ENCODE measurements at places on chromosomes 1 and 21.

- no peak for DNase-seq
These were observed 99.2 kb upstream of the CASZ1 start for GRCh38 chr1:10895621-10896020.

DNA sequence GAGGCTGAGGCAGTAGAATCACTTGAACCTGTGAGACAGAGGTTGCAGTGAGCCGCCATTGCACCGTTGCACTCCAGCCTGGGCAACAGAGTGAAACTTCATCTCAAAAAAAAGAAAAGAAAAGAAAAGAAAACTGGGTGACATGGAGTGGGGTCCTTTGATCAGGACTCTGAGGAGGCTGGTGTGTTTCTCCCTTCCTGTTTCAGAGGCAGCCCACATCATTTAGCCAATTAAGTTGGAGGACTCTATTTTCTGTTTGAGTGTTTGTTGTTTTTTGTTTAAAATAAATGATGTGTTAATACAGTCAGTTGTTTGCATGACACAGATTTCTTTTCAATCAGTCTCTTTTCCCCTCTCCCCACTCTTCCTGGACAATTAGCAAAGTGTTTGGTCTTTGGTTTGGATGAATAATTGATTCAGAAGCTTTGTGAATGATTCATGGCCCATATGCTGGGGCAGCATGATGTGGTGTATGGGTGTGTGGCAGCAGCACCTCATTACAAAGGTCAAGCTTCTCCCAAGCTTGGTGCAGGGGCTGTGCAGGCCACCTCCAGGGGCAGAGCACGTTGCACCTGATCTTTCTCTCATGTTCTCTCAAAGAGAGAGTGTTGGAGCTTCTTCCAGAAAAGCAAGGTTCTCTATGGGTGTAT, 48.8 kb downstream of the CACNA1E start:
- DNase-seq = no peak

DNA sequence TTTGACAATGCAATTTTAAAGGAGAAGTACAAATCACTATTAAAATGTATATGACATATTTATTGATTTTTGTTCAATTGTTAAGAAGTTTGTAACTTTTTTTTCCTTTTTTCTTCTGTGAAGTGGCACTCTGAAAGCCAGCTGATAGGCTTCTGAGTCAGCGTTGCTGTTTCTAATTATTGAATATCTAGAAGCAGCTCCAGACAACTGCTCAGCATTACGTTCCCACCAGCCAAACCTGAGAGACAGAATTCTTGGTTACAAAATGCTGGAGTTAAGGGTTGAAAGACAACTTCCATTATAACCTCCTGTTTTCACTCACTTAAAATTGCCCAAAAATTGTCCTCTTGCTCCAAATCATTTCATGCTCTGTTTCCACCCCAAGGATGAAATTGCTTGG, 31.4 kb upstream of the LMX1A start:
- DNase-seq = peak; percentile 62

GRCh38 chr1:112618114-112618720, 724 bp downstream of the ST7L start:
- DNase-seq = peak; percentile 24

DNA sequence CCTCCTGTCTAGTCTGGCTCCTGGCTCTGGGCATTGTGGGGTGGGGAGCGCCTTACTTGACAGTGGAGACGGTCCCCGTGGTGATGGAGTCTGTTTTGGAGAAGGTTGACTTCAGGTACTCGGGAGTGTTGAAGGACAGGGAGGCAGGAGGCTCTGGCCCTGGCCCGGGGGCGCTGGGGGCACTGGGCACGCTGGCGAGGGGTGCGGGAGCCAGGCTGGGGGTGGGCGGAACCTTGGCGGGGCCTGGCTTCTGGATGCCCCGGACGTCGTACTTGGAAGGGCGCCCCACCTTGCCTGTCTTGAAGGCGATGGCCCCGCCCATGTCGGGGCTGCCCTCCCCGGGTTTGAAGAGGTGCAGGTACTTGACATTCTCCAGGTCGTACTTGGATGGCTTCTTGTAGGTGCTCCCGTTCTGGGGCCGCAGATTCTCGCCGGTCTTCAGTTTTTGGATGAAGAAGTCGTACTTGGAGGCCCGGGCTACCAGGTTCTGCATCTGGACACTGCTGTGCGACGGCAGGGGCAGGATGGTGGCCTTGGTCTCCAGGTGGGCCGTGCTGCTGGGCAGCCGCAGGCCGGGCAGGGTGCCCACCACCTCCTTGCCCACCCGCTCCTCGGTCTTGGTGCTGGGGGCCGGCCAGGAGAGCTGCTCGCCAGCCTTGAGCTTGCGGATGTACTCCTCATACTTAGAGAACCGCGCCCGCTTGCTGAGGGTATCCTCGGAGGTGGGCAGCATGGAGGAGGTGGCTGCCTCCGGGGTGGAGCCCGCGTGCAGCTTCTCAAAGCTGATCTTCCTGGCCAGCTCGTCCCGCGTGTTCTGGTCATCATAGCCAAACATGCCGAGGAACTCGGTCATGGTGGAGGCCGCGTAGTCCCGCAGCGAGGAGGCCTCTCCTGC, 136.6 kb downstream of the CASZ1 start:
- no peak for DNase-seq

GRCh38 chr1:228400692-228401454, 5.8 kb downstream of the TRIM11 start:
- no peak for DNase-seq

GRCh38 chr21:46129846-46130651, 25.3 kb downstream of the FTCD start:
- no peak for DNase-seq

GRCh38 chr21:42465008-42465802, 30.8 kb downstream of the RSPH1 start:
- DNase-seq = no peak

GRCh38 chr1:31795096-31795675, 20.6 kb downstream of the SPOCD1 start:
- DNase-seq = no peak

DNA sequence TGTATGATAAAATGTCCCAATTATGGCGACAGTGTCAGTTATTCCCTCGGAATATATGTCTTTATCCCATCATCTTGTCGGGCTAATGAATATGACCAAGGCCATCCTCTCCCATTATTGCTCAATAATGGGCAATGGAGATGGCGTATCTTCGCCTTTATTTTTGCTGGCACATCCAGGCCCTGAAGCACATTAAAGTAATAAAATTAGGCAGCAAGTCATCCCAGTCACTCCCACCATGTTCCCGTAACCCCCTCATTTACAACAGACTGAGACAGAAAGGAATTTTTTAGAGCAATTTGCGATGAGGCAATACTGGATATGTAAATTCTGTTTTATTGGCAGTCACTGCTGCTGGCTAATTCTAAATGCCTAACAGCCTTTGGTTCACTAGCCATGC, 35.3 kb downstream of the CLIC6 start:
- DNase-seq = peak; percentile 92

- DNase-seq = no peak
These were observed 108.0 kb upstream of the ZBTB40 start for GRCh38 chr1:22343456-22344328.

DNA sequence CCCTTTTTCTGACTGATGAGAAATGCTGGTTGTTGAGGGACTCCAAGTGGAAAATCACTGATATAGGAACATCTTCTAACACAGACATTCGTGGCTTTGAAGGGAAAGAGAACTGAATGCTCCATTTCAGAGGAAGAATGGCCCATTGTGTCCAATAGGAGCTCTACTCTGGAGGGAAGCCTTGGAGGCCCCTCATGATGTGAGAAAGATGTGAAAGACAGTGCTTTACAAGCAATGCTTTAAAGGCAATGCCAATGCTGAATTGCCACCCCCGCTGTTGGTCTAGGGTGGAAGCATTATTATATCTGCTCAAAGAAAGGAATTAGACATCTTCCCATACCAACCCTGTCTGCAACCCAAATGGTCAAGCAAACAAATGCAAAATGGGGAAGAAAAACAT, 13.7 kb downstream of the NMNAT2 start:
- DNase-seq = no peak

GRCh38 chr1:161966067-161966466, 57.6 kb downstream of the OLFML2B start:
- no peak for DNase-seq
